Stimulated activated CD4-positive, alpha-beta T cell treated with anti-CD3 and anti-CD28 coated beads, Interleukin-4, amount 100 ng/mL, for 4 hours (primary cell): ENCODE measurements at places on chromosomes 11 and 22.

DNA sequence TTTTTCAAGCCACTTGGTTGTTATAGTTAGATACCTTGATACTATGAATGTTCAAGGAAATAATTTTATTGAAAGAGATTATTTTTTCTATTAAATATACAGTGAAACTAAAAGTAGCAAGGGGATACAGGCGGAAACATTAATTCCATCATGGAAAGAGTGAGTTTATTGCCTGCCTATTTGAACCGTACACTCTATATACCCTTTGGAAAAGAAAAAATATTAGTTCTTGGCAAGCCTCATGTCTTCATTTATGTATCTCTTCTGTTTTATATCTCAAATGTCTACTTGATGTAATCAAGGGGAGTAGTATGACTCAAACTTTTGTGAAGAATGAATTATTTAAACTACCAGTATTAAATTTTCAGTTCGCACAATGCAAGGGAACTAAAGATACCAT is 54.0 kb downstream of the GAS2 start:
- DNase-seq: no peak

DNA sequence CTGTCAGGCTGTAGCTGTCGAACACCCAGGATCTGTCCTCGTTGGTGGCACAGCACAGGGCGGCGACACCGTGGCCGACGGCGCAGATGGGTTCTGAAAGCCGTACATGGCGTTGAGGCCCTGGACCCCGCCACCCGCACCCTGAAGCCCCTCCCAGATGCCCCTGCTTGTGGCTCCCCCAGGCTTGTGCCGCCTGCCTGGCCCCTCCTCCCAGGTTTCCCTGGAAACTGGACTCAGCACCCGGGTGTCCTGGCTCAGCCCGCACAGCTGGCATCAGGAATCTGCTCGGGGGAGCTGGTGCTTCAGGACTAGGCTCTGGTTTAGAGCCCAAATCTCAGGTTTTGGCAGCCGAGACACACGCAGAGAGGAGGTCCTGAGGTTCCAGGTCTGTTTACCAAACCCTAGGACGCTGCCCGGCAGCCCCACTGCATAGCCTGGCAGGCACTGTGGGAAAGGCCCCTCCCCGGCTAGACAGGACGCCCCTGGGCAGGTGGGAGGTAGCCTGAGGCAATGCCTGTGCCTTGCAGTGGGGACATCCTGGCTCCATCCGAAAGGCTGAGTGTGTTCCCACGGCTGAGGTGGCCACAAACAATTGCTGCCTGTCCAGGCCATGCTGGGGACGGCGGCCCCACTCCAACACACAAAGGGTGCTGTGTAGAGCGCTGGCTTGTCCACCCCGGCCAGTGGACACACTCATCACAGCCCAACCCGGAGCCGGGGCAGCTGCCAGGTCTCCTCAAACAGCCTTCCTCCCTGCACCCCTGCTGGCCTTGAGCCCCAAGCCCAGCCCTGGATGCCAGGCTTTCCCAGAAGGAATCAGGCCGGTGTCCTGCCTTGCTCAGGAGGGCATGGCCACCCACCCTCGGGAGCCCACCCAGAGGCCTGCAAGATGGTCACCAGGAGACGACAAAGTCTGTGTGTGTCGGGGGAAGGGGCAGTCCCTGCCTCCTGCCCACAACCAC is 4.6 kb downstream of the GATD1 start:
- DNase-seq: no peak

- peak; percentile 44 for DNase-seq
Observed at GRCh38 chr22:38505541-38506117, 482 bp downstream of the DDX17 start.

DNA sequence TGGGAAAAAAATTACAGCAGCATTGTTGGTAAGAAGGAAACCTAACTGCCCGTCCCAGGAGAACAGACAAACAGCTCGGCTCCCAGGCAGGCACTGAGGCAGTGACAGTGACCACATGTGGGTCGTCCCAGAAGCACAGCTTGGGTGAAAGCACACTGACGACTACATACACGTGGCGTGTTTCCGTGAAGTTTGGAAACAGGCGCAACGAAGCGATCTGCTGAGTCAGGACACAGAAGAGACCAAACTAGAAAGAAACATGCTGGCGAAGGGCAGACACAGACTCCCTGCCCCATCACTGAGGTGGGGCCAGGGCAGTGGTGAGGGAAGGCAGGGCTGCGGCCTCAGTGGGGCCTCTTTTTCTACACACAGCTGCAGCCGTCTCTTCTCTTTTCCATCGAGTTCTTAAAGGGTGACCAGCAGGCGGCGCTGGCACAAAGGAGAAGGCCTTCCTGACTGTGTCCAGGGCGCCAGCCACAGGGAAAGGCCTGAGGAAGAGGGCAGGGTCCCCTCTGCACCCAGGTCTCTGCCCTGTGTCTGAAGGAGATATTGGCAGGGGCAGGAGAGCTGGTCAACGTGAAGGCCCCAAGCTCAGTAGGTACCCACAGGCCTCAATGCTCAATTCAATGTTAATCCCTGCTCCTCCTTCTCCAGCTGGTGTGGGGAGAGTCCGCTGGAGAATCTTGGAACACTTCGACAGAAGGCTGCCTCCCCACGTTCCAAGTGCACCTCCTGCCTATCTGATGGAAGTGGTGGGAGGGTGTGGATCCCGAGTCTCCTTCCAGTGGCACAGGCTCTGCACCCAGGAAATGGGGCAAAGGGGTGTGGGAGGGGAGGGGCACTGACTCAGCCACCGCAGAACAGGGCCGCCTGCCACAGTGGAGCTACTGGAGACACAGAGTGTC is 19.9 kb downstream of the CARS1 start:
- peak; percentile 26 for DNase-seq

GRCh38 chr11:86805873-86806310 is 5.5 kb downstream of the PRSS23 start:
- no peak for DNase-seq

DNA sequence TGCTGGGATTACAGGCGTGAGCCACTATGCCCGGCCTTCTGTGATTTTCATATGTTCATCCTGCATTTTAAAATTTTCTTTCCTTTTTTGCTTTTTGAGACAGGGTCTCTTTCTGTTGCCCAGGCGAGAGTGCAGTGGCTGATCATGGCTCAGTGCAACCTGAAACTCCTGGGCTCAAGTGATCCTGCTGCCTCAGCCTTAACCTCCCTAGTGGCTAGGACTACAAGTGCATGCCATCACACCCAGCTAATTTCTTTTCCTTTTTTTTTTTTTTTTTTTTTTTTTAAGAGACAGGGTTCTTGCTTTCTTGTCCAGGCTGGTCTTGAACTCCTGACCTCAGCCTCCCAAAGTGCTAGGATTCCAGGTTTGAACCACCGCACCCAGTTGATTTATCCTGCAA is 54.1 kb upstream of the WT1 start:
- DNase-seq: no peak

DNA sequence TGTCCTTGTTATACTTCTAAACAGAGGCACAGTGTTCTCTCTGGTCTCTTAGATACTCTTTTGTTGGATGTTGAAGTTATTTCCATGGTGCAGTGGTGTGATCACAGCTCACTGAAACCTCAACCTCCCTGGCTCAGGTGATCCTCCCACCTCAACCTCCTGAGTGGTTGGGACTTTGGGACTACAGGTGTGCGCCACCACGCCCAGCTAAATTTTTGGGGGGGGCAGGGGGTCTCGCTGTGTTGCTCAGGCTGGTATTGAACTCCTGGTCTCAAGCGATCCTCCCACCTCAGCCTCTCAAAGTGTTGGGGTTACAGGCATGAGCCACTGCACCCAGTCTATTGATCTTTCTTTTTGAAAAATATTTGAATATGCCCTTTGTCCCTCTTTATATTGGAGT is 14.9 kb downstream of the ZNF74 start:
- DNase-seq: no peak

DNA sequence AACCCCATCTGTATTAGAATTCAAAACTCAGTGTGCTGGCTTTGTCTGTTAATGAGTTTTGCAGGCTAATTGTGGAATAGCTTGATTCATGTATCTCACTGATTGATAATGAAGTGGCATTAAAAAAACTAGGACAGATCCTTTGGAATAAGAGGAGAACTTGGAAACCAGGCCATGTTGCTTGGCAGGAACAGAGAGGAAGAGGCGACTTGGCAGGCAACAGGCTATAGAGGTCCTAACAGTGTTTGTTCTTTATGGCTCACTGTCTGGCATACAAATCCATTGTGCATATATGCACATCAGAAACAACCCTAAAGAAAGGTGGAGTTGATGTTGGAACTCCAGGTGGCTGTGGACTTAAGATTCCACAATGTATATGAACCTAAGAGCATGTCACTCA is 17.4 kb upstream of the OR9I1 start:
- no peak for DNase-seq

DNA sequence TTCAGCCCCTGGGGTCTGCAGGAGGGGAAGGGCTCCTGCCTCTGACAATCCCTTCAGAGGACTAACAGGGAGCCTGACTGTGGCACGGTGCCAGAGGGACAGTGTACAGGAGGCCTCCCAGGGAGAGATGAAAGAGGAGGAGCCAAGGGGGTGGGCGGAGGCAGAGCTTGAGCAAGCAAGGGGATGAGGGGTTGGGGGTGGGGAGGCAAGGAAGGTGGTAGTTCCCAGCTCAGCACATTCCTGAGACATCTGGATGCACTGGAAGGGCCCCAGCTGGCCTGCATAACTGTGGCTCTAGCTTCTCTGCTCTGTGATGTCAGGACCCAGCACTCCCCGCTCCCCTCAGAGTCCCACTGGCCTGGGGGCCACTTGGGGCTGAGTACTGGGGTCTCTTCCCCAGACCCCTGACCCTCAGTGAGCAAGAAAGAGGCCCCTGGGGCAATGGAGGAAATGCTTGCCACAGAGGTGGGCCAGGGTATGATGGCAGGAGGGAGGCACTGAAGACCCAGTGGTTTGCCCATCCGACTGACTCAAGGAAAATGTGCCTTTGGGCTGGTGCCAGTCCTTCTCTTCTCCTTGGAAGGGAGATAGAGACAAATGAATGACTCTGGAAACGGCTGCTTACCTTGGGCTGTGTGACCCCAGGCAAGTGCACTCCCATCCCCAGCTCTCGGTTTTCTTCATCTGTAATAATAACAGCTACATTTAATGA is 13.3 kb downstream of the CREB3L1 start:
- no peak for DNase-seq

GRCh38 chr11:31805629-31806185 is 5.4 kb downstream of the PAX6 start:
- DNase-seq: no peak

DNA sequence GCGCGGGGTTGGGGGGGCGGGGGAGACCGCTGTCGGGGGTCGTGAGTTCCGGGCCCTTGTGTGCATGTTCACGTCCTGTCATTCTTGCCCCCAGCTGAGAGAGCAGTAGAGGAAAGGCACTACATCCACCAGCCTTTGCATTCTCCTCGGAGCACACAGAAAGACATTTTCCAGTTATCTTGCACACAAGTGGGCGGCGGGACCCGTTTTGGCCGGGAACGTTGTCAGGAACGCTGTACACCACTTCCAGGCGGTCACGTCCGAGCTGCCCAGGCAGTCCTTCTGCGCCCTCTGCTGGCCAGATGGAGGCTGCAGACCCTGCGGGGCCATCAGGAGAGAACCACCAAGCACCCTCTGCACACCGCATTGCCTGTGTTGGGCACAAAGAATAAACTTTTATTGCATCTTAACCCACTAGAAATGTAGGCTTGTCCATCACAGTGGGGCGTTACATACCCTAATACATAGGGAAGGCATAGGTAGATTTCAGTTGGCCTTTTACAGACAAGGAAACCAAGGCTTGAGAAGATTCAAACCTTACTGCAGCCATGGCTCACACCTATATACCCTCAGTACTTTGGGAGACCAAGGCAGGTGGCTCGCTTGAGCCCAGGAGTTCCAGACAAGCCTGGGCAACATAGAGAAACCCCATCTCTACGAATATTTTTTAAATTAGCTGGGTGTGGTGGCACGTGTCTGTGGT is 2.8 kb upstream of the CDKN1C start:
- peak; percentile 89 for DNase-seq

DNA sequence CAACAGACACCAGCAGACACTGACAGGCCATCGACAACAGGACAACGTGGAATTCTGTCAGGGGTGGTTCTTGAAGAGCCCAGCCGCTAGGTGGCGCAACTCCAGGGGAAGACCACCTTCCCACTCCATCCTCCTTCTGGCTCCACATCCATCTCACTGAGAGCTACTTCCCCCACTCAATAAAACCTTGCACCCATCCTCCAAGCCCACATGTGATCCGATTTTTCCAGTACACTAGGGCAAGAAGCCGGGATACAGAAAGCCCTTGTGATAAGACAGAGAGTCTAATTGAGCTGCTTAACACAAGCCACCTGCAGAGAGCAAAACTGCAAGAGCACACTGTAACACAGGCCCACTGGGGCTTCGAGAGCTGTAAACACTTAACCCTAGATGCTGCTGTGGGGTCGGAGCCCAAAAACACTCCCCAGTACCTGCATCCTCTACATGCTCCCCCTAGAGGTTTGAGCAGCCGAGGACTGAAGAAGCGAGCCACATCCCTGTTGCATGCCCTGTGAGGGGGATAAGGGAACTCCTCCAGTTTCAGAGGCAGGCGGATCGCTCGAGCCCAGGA is 11.5 kb upstream of the RAB39A start:
- peak; percentile 33 for DNase-seq

DNA sequence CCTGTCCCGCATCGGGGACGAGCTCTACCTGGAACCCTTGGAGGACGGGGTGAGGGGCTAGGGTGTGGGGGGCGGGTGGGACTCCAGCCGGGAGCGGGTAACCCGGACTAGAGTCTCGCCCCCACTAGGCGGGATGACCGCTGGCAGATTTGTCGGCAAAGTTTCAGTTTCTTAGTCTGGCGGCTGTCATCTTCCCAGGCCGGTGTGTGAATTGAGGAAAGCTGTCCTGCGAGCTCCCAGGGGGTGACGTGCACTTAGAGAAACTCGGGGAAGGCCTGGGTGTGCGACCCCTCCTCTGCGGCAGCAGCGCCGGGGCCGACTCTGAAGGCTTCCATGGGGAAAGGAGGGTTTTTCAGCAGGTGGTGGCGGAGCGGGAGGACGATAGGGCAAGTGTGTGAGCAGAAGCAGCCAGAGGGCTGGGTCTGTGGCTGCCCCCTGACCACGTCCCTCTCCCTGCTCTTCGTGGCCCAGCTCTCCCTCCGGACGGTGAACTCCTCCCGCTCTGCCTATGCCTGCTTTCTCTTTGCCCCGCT is 463 bp downstream of the RAD9A start:
- no peak for DNase-seq

- no peak for DNase-seq
Observed at GRCh38 chr11:27411328-27411727, 48.3 kb upstream of the CCDC34 start.

- no peak for DNase-seq
Observed at GRCh38 chr22:29623059-29623458, 19.6 kb downstream of the NF2 start.

- DNase-seq: peak; percentile 33
Observed at GRCh38 chr11:46119352-46120216, 1.7 kb downstream of the PHF21A start.

GRCh38 chr11:32962016-32962415 is 53.7 kb upstream of the DEPDC7 start:
- DNase-seq: no peak
